ENCODE measurements at places on chromosomes 4 and X. TPM values are rescaled to one million over a fixed set of nuclear protein-coding genes. Genes with fewer than 3 reads are reported as not detected.

- no peak overlapping the region for H3K4me3 ChIP-seq
- H3K4me1 ChIP-seq: no peaks in the 10 kb centered on the region
- DNase-seq: no peak
Measured at GRCh38 chr4:7199129-7199725, 6.9 kb downstream of the SORCS2 start.

GRCh38 chr4:108352664-108353308 lies 184.1 kb upstream of the LEF1 start:
- no peak for DNase-seq
- H3K27ac ChIP-seq: no peak overlapping the region
- no peaks in the 10 kb centered on the region for H3K36me3 ChIP-seq
- no peak overlapping the region for H3K4me3 ChIP-seq

- no peak for DNase-seq
- no peak overlapping the region for H3K27ac ChIP-seq
- no peaks in the 10 kb centered on the region for H3K36me3 ChIP-seq
- H3K4me3 ChIP-seq: no peak overlapping the region
Measured at GRCh38 chr4:71229477-71230270, 109.1 kb upstream of the SLC4A4 start.

GRCh38 chr4:28278676-28279075 lies 1418.0 kb downstream of the STIM2 start:
- H3K27me3 ChIP-seq: no peaks in the 10 kb centered on the region
- no peak for DNase-seq
- no peak overlapping the region for H3K4me3 ChIP-seq
- H3K4me1 ChIP-seq: no peaks in the 10 kb centered on the region

DNA sequence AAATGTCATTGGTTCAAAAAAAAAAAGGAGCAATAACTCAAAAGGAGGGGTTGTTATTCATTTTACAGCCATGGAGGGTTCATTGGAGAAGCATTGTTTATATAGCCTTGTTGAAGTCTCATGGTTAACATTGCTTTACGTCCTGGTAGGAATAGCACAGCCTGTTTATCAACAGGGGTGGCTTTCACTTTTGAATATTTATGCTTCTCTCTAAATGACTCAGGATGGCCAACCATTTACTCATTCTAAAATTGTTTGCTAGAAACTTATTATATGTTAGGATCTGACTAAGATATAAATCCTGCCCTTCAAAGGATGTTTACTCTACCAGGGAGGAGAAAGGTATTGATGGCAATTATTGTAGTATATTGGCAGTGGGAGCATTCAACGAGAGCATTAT lies 534.1 kb upstream of the GALNTL6 start:
- no peaks in the 10 kb centered on the region for H3K27me3 ChIP-seq
- no peaks in the 10 kb centered on the region for H3K4me1 ChIP-seq
- H3K27ac ChIP-seq: no peak overlapping the region
- H3K36me3 ChIP-seq: no peaks in the 10 kb centered on the region

DNA sequence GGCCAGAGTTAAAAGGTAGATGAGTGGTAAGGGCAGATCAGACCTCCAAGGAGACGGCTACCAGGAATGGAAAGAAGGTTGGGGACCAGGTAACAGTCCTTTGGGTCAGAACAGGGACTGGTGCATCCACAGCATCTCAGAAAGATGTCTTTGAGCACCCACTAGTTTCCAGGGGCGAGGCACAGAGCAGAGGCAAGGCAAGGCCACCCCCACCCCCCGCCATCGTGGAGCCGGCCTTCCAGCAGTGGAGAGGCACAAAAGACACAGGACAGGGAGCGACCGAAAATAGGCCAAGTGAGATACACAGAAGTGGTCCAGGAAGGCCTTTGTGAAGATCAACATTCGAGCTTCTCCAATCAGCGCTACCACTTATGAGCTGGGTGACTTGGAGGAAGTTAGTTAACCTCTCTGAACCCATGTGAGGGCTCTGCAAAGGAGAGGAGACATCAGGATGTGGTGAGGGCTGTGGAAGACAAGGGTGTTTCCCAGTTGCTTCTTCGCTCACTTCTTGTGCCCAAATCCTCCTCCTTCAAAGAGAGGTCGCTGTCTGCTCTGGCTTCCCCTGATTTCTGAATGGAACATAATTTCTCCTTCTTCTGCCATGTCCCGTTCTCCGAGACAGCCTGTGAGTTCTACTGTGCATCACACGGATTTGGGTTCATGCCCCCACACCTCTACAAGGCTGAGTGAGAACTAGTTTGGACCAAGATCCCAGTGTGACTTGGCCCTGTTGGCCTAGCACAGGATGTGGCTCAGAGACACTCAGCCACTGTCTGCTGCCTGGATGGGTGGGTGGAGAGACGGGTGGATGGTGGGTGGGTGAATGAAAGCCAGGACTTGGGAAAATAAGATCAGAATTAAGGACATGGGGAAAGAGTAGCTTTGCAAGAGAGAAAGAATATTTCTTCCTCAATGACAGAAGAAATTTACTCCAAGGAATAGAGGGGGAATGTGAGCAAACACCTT lies 16.7 kb upstream of the MSX1 start:
- H3K27me3 ChIP-seq: peaks cover 50% of the 10 kb centered on the region
- H3K4me3 ChIP-seq: no peak overlapping the region
- DNase-seq: no peak
- H3K4me1 ChIP-seq: no peaks in the 10 kb centered on the region

GRCh38 chrX:9997524-9997923 lies 30.4 kb downstream of the CLDN34 start:
- H3K4me1 ChIP-seq: no peaks in the 10 kb centered on the region
- H3K36me3 ChIP-seq: no peaks in the 10 kb centered on the region
- H3K4me3 ChIP-seq: no peak overlapping the region
- H3K27ac ChIP-seq: no peak overlapping the region

DNA sequence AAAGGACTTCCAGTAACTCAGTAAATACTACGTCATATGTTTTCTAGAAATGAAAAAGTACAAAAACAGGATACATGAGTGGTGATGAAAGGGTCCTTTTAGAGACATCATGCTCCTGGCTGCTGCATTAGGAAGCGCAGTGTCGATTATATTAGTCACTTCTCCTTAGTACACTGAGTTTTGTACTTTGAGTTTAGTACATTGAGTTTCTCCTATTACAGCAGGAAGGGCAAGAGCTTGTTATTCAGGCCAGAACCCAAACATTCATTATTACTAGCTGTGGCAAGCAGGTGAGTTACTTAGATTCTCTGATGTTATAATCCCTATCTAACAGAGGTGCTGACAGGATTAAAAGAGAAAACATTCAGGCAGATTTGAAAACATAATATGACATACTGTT lies 21.3 kb downstream of the RPGR start:
- no peak overlapping the region for H3K4me3 ChIP-seq
- no peaks in the 10 kb centered on the region for H3K4me1 ChIP-seq
- no peak overlapping the region for H3K27ac ChIP-seq
- no peaks in the 10 kb centered on the region for H3K36me3 ChIP-seq

- H3K4me3 ChIP-seq: no peak overlapping the region
- no peaks in the 10 kb centered on the region for H3K36me3 ChIP-seq
- DNase-seq: no peak
- no peaks in the 10 kb centered on the region for H3K27me3 ChIP-seq
- H3K4me1 ChIP-seq: no peaks in the 10 kb centered on the region
- no peak overlapping the region for H3K27ac ChIP-seq
Measured at GRCh38 chrX:20712811-20713210, 446.1 kb upstream of the RPS6KA3 start.

GRCh38 chrX:145673841-145674240 lies 143.8 kb upstream of the SLITRK2 start:
- no peak overlapping the region for H3K27ac ChIP-seq
- no peak overlapping the region for H3K4me3 ChIP-seq
- no peaks in the 10 kb centered on the region for H3K4me1 ChIP-seq
- DNase-seq: no peak
- no peaks in the 10 kb centered on the region for H3K27me3 ChIP-seq
- H3K36me3 ChIP-seq: no peaks in the 10 kb centered on the region

- no peaks in the 10 kb centered on the region for H3K36me3 ChIP-seq
- no peak for DNase-seq
- H3K4me3 ChIP-seq: no peak overlapping the region
Measured at GRCh38 chr4:26342328-26343037, 21.7 kb downstream of the RBPJ start.

DNA sequence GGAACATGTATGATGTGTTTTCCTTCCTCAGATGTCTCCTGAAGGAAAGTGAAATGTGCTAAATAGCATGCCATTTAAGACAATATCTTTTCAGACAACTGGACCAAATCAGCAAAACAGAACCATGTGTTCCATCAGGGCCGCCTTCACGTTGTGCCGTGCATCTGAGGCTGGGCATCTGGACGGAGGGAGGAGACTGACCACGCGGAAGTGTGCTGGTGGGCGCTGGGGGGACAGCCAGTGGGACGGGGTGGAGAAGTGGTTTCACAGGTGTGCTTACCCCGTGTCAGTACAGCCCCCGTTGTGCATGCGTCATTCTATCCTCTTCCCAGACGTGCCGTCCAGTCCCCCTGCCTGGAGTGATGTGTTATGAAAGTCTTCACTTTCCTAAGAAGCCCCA lies 342.1 kb upstream of the FAT1 start:
- no peak overlapping the region for H3K4me3 ChIP-seq
- no peak for DNase-seq
- no peak overlapping the region for H3K27ac ChIP-seq
- no peaks in the 10 kb centered on the region for H3K27me3 ChIP-seq
- H3K36me3 ChIP-seq: no peaks in the 10 kb centered on the region
- no peaks in the 10 kb centered on the region for H3K4me1 ChIP-seq

- no peak overlapping the region for H3K27ac ChIP-seq
- H3K4me1 ChIP-seq: no peaks in the 10 kb centered on the region
- no peak for DNase-seq
- H3K4me3 ChIP-seq: no peak overlapping the region
- H3K27me3 ChIP-seq: no peaks in the 10 kb centered on the region
Measured at GRCh38 chr4:46931981-46932380, 22.9 kb upstream of the COX7B2 start.

DNA sequence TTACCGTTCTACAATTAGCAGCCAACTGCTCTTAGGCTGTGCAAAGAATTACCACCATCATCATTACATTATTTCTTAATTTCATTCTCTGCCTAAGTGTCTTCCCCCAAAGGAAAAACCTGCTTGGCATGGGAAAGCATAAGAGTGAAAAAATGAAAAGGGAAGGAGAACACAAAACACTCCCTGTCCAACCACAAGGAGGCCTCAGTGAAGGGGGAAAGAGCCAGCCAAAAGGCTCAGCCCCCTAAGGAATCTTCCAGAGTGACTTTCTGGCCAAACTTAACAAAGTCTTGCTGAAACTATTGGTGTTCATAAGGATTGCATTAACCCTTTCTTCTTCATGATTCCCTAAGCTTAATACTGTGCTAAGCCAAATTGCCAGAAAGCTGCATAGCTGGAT lies 287.4 kb downstream of the SMARCA1 start:
- no peaks in the 10 kb centered on the region for H3K36me3 ChIP-seq
- no peaks in the 10 kb centered on the region for H3K27me3 ChIP-seq
- no peak for DNase-seq
- H3K27ac ChIP-seq: no peak overlapping the region

- DNase-seq: no peak
- no peak overlapping the region for H3K4me3 ChIP-seq
- H3K27ac ChIP-seq: peak overlapping the region; percentile 43
- H3K36me3 ChIP-seq: no peaks in the 10 kb centered on the region
- no peaks in the 10 kb centered on the region for H3K4me1 ChIP-seq
Measured at GRCh38 chrX:7133050-7133440, 14.5 kb upstream of the STS start.

The CT47B1 gene
- total RNA-seq: not detected

The DNASE1L1 gene
- total RNA-seq: 10.9 TPM

The PDZD4 gene
- 16.6 TPM for total RNA-seq

The GPC3 gene
- total RNA-seq: 1.6 TPM

The CTAG2 gene
- not detected for total RNA-seq

The CLNK gene
- total RNA-seq: not detected

The ENPP6 gene
- 0.66 TPM for total RNA-seq
